Endothelial cell (in vitro differentiated cells): ENCODE measurements at places on chromosomes 7 and 10.

GRCh38 chr10:130188195-130189175 is 52.3 kb downstream of the GLRX3 start:
- peaks cover 23% of the 10 kb centered on the region for H3K27me3 ChIP-seq
- peaks cover 20% of the 10 kb centered on the region for H3K36me3 ChIP-seq
- DNase-seq, result no peak
- peak overlapping the region; percentile 62 for H3K4me3 ChIP-seq
- no peaks in the 10 kb centered on the region for H3K4me1 ChIP-seq
- H3K27ac ChIP-seq, result no peak overlapping the region

GRCh38 chr7:34074421-34074820 is 169.1 kb downstream of the BMPER start:
- H3K4me3 ChIP-seq, result no peak overlapping the region
- peaks cover 2% of the 10 kb centered on the region for H3K27me3 ChIP-seq
- no peaks in the 10 kb centered on the region for H3K36me3 ChIP-seq
- no peaks in the 10 kb centered on the region for H3K4me1 ChIP-seq
- H3K27ac ChIP-seq, result no peak overlapping the region

DNA sequence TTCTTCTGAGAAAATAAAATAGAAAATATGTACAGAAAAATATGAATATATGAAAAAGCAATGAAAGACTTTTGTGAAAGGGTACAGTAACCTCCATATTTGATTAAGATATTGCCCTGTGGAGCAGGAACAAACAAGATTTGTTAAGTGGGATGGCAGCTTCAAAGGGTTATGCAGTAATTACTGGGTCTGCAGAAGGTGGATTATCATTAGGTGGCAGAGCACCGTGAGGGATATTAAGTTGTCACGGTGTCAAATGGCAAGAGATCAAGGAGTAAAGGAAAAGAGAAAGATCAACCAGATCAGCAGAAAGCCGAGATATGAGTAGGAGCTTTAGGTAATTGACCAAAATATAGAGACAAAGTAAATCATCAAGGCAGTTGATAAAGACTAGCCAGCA is 44.1 kb downstream of the DGKB start:
- H3K27me3 ChIP-seq, result no peaks in the 10 kb centered on the region
- H3K36me3 ChIP-seq, result no peaks in the 10 kb centered on the region
- H3K4me3 ChIP-seq, result no peak overlapping the region
- no peaks in the 10 kb centered on the region for H3K4me1 ChIP-seq
- no peak overlapping the region for H3K27ac ChIP-seq

DNA sequence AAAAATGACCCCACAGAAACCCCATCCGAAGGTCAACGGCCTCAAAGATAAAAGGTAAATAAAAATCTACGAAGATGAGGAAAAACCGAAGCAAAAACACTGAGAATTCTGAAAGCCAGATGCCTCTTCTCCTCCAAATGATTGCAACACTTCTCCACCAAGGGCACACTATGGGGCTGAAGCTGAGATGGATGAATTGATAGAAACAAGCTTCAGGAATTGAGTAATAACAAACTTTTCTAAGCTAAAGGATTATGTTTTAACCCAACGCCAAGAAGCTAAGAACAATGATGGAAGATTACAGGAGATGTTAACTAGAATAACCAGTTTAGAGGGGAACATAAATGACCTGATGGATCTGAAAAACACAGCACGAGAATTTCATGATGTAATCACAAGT is 127.8 kb downstream of the MACC1 start:
- no peak for DNase-seq
- no peaks in the 10 kb centered on the region for H3K36me3 ChIP-seq
- H3K4me3 ChIP-seq, result no peak overlapping the region
- no peaks in the 10 kb centered on the region for H3K27me3 ChIP-seq
- H3K27ac ChIP-seq, result no peak overlapping the region
- no peaks in the 10 kb centered on the region for H3K4me1 ChIP-seq

DNA sequence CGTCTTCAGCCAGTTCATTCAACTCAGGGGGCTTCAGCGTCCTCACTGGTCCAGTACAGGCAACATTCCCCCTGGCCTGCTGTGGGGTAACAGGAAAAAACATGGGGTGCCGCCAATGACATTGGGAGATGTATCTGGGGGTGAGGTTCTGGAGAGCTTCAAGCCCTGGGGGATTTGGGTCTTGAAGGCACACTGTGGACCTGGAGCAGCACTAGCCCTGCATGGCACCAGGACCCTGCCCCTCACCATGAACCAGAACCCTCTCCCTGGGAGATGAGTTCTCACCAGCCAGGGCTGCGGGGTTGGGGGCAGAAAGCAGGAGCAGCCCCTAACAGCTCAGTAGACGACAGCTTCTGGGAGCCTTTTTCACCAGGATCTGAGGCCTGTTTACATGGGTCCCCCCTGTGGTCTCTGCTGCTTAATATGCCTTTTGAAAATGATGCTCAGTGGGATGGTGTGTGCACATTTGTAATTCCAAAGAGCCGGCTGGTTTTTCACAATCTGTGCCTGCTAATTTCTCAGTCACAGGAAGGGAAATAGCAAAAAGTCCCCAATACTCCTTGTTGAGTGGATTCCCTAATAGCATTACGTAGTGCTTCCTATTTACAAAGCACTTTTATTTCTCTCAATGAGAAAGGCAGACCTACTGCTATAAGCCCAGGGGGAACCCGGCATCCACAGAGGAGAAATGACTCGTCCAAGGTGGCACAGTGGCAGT is 509.5 kb downstream of the RPS24 start:
- no peak for DNase-seq
- no peak overlapping the region for H3K27ac ChIP-seq
- peaks cover 4% of the 10 kb centered on the region for H3K36me3 ChIP-seq
- no peak overlapping the region for H3K4me3 ChIP-seq
- H3K27me3 ChIP-seq, result no peaks in the 10 kb centered on the region

DNA sequence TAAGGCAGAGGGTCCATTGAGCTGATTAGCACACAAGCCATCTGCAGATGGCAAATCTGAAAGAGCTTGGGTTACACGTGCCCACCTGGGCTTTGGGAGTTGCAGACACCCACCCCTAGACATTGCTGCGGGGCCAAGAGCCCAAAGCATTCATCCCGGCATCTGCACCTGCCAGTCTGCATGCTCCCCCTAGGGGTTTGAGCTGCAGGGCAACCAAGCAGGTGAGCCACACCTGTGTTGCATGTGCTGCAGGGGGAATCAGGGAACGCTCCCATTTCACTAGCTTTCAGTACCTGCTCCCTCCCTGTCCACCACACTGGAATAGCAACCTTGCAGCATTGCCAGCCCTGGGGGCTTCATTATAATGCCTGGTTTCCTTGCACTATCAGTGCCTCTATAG is 21.1 kb downstream of the C7orf33 start:
- no peak for DNase-seq
- H3K36me3 ChIP-seq, result no peaks in the 10 kb centered on the region
- H3K4me3 ChIP-seq, result no peak overlapping the region
- peaks cover 3% of the 10 kb centered on the region for H3K27me3 ChIP-seq
- H3K4me1 ChIP-seq, result peaks cover 11% of the 10 kb centered on the region

DNA sequence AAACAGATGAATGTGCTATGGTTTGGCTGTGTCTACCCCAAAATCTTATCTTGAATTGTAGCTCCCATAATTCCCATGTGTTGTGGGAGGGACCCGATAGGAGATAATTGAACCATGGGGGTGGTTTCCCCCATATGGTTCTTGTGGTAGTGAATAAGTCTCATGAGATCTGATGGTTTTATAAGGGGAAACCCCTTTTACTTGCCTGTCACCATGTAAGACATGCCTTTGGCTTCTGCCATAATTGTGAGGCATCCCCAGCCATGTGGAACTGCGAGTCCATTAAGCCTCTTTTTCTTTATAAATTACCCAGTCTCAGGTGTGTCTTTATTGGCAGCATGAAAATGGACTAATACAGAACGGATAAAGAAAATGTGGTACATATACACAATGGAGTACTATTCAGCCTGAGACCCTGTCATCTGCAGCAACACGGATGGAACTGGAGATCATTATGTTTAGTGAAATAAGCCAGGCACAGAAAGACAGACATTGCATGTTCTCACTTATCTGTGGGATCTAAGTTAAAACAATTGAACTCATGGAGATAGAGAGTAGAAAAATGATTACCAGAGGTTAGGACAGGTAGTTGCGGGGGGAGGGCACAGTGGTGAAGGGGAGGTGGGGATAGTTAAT is 587.6 kb upstream of the NRP1 start:
- peaks cover 13% of the 10 kb centered on the region for H3K4me1 ChIP-seq
- DNase-seq, result no peak
- H3K27ac ChIP-seq, result no peak overlapping the region

DNA sequence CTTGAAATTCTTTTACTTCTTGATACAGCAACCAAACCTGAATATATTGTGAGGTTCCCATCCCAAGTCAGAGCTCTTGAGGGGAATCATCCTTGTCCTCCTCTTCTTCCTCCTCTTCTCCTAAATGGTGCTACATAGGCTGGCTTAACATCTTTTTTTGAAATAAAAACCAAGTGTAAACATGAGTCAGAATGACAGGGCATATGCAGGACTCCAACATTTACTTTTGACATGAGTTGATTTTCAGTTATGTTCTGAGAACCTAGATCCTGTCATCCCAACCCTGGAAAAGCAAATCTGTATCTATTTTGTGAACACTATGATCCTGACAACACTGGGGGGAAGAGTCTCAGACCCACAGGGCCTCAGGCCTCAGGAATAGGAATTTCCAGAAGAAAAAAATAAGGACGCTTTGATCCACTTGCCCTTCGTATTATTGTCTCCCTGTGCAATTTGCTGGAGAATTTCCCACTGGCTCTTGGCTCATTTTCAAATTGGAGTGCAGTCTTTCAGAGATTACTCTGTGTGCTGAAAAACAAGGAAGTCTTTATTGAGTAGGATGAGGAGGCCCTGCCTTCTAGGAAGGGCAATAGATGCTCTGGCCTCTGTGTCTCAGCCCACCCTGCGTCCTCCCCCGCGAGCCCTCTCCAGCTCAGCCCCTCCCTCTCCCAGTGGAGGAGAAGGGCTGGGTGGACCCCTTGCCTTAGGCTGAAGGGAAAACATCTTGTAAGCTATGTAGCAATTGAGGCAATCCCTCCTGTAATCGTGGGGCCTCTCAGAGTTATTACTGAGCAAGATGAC is 121.6 kb downstream of the CREB5 start:
- H3K27ac ChIP-seq, result no peak overlapping the region
- H3K4me1 ChIP-seq, result no peaks in the 10 kb centered on the region
- no peaks in the 10 kb centered on the region for H3K36me3 ChIP-seq
- H3K27me3 ChIP-seq, result peaks cover 2% of the 10 kb centered on the region
- no peak for DNase-seq

DNA sequence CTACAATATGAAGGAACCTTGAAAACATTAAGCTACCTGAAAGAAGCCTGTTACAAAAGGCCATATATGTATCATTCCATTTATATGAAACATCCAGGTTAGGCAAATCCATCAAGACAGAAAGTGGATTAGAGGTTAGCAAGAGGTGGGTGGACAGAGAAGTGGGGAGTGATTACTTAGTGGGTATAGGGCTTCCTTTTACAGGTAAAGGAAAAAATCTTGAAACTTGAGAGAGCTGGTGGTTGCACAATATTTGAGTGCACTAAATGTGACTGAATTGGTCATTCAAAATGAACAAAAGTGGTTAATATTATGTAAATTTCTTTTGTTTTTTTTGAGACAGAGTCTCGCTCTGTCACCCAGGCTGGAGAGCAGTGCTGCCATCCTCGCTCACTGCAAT is 119.4 kb upstream of the KIF5B start:
- DNase-seq, result no peak
- no peaks in the 10 kb centered on the region for H3K36me3 ChIP-seq
- peaks cover 3% of the 10 kb centered on the region for H3K27me3 ChIP-seq
- peaks cover 4% of the 10 kb centered on the region for H3K4me1 ChIP-seq

GRCh38 chr10:117784776-117785175 is 242.2 kb downstream of the EMX2 start:
- no peaks in the 10 kb centered on the region for H3K4me1 ChIP-seq
- no peaks in the 10 kb centered on the region for H3K36me3 ChIP-seq
- no peaks in the 10 kb centered on the region for H3K27me3 ChIP-seq

GRCh38 chr7:15433151-15433550 is 128.7 kb downstream of the AGMO start:
- no peak overlapping the region for H3K4me3 ChIP-seq
- H3K4me1 ChIP-seq, result no peaks in the 10 kb centered on the region
- DNase-seq, result no peak
- H3K27me3 ChIP-seq, result no peaks in the 10 kb centered on the region

- H3K27ac ChIP-seq, result peak overlapping the region; percentile 50
- H3K27me3 ChIP-seq, result peaks cover 5% of the 10 kb centered on the region
- peaks cover 7% of the 10 kb centered on the region for H3K36me3 ChIP-seq
Observed at GRCh38 chr7:151630851-151631569, 111.3 kb upstream of the RHEB start.

DNA sequence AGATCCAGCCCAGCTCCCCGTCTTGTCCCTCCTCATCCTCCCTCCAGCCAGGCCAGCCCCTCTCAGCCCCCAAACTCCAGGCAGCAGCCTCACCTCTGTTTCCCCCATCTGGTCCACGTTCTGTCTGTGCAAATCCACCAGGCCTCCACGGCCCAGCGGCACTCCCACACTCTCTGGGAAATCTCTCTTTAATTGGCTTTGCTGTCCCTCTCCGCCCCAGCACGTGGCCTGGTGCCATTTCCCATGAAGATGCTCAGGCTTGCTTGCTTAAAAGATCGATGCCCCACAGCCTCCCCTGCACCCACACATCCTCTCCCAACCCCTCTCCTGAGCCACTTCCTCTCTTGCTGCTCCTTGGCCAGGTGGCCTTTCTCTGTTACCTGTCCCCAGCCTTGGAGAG is 39.3 kb downstream of the PRF1 start:
- H3K4me1 ChIP-seq, result peaks cover 48% of the 10 kb centered on the region
- H3K27ac ChIP-seq, result peak overlapping the region; percentile 70
- H3K27me3 ChIP-seq, result peaks cover 37% of the 10 kb centered on the region
- peaks cover 35% of the 10 kb centered on the region for H3K36me3 ChIP-seq
- no peak for DNase-seq
- no peak overlapping the region for H3K4me3 ChIP-seq

- H3K27me3 ChIP-seq, result no peaks in the 10 kb centered on the region
- DNase-seq, result no peak
- H3K36me3 ChIP-seq, result no peaks in the 10 kb centered on the region
- no peak overlapping the region for H3K4me3 ChIP-seq
- no peak overlapping the region for H3K27ac ChIP-seq
Observed at GRCh38 chr10:62492012-62492869, 118.1 kb downstream of the ZNF365 start.
